ENCODE measurements at places on chromosomes 4 and X.

- DNase-seq, result no peak
These were observed 51.1 kb upstream of the UGT8 start for GRCh38 chr4:114547340-114548134.

DNA sequence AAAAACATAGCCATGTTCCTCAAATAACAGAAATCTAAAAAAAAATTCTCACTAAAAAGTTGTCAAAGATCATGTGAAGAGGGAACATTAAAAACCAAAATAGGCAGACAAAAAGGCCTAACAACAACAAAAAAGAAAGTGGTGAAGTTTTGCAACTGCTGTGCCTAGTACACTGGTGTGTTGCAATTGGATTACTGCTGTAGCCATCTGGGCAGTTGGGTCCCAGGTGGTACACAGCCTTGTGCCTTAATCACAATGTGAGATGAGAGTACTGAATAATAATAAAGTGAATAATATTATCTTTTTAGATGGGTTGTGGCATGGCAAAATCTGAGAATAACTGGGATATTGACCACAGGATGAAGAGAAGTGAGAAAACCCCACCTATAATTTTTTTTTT is 12.0 kb downstream of the C4orf54 start:
- DNase-seq, result no peak

DNA sequence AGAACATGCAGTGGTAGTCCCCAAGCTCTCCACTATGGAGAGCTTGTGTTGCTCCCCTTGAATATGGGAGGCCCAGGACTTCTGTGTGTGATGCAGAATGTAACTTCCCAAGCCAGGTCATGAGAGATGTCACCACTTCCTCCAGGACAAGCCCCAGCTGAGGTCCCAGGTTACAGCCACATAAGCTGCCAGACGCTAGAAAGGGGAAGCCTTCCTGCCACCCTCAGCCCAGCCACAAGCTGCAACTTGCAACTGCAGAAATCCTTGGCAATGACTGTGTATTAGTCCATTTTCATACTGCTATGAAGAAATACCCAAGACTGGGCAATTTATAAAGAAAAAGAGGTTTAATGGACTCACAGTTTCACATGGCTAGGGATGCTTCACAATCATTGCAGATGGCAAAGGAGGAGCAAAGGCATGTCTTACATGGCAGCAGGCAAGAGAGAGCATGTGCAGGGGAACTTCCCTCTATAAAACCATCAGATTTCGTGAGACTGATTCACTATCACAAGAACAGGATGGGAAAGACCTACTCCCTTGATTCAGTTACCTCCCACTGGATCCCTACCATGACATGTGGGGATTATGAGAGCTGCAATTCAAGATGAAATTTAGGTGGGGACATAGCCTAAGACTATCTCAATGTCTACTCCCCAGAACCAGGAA is 91.5 kb upstream of the DHX15 start:
- DNase-seq, result no peak

GRCh38 chr4:186580669-186581068 is 25.3 kb upstream of the MTNR1A start:
- no peak for DNase-seq

- DNase-seq, result no peak
These were observed 164.6 kb downstream of the PRKX start for GRCh38 chrX:3548765-3549391.

GRCh38 chrX:21376636-21377035 is 2.4 kb downstream of the CNKSR2 start:
- DNase-seq, result no peak

- DNase-seq, result no peak
These were observed 47.7 kb downstream of the KLF8 start for GRCh38 chrX:56279863-56280262.

DNA sequence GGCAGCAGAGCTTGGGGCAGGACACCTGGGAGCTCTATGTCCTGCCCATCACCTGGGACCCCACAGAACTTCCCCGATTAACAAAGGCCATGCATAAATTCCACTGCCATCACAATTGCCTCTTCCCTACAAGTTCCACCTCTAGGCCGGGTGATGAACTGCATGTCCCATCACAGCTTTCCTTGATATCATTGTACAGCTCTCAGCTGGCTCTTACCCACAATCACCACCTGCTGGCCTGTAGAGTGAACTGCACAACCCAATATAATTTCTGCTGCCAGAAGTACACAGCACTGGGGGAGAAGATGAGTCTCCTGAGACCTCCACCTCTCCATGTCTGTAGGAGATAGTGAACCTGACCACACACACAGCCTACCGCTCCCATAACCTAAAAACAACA is 285.0 kb upstream of the AADAT start:
- DNase-seq, result no peak

- no peak for DNase-seq
These were observed 83.0 kb downstream of the AFF1 start for GRCh38 chr4:87017580-87018342.

GRCh38 chrX:23901805-23902204 is 5.9 kb downstream of the APOO start:
- peak; percentile 32 for DNase-seq

- no peak for DNase-seq
These were observed 57.0 kb upstream of the PLAC8 start for GRCh38 chr4:83171436-83172039.

DNA sequence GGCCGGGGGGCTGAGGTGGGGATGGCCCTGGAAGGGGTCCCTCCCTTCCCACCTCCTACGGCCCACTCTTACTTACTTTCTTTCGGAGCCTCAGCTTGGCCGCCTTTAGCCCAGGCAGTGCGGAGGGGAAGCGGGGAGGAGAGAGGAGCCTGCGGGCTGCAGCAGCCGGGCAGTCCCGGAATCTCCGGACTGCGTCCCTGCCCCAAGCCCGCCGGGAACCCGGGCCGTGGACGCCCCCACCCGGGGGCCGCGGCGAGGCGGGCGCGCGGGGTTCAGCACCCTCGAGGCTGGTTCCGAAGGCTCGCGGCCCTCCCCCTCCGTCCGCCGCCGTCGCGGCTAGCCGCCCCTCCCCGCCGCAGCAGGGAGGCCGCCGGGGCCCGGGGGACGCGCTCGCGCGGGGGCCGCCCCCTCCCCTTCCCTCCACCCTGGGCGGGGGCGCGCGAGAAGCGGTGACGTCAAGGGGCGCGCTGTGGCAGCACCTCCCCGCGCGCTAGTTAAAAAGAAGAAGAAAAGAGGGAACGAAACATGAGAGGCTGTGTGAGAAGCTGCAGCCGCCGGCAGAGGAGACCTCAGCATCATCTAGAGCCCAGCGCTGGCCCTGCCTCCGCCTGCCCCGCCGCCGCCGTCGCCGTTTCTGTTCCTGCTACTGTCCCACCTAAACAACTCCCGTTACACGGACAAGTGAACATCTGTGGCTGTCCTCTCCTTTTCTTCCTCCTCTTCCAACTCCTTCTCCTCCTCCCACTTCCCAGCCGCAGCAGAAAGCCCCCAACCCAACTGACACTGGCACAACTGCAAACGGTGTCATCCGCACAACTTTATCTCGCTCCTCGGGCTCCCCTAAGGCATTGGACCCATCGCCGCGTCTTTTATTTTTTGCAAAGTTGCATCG is at the start of gene HHIP:
Gene HHIP, plus strand, starts transcription at position 526 of the 892 bp plus-strand sequence. CDS start 520 bp downstream, outside the sequence.
- DNase-seq, result no peak

GRCh38 chr4:2241003-2241402 is 918 bp downstream of the HAUS3 start:
- DNase-seq, result no peak

GRCh38 chr4:62619971-62620370 is 1419.8 kb downstream of the ADGRL3 start:
- DNase-seq, result no peak

DNA sequence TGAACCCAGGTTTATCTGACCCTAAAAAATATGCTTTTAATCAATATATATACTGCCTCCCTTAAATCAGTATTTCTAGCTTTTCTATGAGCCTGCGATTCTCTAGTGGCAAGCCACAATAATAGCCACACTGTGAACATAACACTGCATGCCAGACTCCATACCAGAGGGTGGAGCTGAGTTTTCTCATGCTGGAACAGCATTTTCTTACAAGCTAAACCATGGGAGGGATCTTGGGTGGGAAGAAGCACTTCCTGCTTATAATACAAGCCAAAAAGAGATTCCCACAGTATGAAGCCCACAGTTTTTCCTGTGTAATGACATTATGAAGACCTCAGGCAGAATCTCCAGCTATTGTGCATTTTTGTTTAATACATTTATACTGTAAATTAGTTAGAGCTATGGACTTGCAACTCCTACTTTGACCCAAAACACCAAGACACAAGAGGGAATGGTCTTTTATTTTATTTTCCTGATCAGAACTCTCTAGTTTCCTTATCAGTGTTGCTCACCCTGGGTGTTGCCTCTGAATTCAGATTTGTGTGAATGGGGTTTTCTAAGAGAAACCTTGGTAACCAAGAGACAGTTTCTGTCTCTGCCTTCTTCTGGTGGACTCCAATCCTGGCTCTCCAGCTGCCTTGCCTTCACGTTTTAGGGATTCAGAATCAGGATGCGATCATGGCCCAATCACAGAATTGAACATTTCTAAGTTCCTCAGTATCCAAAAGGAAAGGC is 74.5 kb upstream of the EOLA2 start:
- DNase-seq, result no peak

- DNase-seq, result no peak
These were observed 89.4 kb downstream of the EFNB1 start for GRCh38 chrX:68918202-68918601.

DNA sequence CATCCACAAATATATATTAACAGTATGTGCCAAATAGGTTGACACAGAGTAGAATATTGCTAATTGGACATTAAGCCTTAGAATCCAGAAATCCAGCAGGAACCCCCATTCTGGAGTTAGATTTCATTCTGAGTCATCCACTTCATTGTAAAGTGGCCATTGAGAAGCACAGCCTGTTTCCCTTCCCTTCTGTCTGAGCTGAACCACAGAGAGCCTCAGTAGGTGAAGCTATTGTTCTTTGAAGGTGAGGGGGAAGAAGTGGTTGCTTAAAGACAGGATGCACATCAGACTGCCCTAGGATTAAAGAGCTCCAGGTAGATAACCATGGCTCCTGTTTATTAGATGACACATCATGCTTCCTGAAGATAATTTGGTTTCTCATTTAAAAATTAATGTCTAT is 30.6 kb upstream of the MCF2 start:
- DNase-seq, result no peak

- DNase-seq, result no peak
These were observed 52.8 kb upstream of the CCDC149 start for GRCh38 chr4:24965627-24966026.

DNA sequence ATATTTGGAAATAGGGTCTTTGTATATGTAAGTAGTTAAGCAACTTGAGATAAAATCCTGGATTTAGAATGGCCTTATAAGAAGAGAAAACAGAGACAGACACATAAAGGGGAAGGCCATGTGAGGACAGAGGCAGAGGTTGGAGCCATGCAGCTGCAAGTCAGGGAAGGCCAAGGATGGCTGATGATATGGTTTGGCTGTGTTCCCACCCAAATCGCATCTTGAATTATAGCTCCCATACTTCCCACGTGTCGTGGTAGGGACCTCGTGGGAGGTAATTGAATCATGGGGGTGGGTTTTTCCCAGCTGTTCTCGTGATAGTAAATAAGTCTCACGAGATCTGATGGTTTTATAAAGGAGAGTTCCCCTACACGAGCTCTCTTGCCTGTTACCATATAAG is 76.3 kb downstream of the STK32B start:
- DNase-seq, result no peak

- DNase-seq, result no peak
These were observed 911.8 kb downstream of the CENPC start for GRCh38 chr4:66633477-66633876.

GRCh38 chr4:156475322-156475721 is 496.3 kb downstream of the PDGFC start:
- DNase-seq, result no peak

DNA sequence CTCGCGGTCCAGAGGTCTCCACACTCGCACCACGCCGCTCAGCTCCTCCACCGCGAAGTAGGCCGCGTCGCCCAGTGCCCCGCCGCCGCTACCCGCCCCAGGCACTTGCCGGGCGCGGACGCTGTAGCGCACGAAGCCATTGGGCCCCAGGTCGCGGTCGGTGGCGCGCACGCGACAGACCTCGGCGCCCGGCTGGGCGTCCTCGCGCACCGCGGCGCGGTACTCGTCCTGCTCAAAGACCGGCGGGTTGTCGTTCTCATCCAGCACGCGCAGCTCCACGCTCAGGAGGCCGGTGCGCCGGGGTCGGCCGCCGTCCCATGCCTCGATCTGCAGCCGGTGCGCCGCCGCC is 1.4 kb downstream of the DCHS2 start:
- DNase-seq, result no peak

DNA sequence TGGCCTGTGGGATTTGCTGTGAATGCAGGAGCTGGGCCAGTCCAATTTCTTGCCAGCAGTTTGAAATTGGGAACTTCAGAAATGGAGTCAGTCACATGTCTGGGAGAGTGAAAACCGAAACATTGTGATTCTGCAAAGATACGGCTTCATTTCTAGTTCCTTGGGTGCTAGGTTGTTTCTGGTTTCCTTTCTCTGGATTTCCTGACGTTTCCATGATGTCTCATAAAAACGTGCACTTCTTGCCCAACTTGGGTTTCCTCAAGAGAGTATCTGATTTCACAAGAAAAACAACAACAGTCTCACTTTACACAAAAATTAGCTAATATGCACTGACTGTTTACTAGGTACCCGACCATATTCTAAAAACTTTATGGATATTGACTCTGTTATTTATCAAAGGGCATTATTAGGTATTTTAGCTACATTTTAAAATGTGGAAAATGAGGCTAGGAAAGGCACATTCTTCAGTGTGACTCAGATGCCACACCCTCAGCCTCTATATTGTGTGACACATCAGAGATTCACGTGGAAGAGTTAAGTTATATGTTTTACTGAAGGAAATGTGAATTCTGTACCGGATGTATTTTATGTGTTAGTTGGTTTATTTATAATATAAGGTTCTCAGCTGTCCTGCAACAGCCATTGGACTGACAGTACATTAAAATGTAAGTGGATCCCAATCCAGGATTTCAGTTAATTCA is 225.0 kb upstream of the PUDP start:
- DNase-seq, result no peak

DNA sequence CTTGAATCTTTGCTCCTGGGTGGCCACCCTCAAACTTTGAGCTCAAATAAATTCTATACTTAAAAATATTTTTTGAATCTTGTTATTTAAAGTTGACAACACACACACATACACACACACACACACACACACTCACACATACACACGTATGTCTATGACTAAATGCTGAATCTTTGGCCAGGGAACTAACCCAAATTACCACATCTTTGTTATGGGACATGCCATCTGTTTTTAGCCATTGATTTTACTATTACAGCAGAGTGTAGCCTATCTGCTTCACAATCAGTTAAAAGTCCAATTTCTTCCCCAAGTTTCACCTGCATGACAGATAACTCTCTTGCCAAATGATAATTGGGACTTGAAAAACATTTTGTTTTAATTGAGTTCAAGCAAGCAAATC is 45.0 kb upstream of the USP46 start:
- no peak for DNase-seq

Measured in stimulated activated CD4-positive, alpha-beta T cell treated with anti-CD3 and anti-CD28 coated beads, Interleukin-12 subunit alpha, Interleukin-12 subunit beta, amount 100 ng/mL, for 48 hours (primary cell).